NT2/D1 (cell line): ENCODE measurements at places on chromosomes 7 and 10.
A peak's percentile ranks its signal among the peaks of the same experiment; 100 is the strongest.

DNA sequence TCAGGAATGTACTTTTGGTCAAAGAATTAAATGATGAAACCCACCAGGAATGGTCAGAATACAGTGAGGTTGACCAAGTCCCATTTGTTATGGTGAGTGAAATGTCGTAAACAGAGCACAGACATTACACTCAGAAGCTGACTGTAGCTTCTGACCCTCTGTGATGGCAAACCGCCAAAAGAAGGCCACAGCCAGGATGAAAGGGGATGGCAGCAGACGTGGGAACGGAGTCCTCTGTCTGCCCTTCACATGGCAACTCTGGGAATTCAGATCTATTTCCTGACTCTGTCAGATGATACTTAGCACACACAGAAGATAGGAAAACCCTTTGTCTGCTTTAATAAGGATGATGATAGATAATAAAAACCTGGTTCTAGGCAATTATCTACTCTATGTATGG is 757.1 kb downstream of the SORCS3 start:
- no peak for DNase-seq

DNA sequence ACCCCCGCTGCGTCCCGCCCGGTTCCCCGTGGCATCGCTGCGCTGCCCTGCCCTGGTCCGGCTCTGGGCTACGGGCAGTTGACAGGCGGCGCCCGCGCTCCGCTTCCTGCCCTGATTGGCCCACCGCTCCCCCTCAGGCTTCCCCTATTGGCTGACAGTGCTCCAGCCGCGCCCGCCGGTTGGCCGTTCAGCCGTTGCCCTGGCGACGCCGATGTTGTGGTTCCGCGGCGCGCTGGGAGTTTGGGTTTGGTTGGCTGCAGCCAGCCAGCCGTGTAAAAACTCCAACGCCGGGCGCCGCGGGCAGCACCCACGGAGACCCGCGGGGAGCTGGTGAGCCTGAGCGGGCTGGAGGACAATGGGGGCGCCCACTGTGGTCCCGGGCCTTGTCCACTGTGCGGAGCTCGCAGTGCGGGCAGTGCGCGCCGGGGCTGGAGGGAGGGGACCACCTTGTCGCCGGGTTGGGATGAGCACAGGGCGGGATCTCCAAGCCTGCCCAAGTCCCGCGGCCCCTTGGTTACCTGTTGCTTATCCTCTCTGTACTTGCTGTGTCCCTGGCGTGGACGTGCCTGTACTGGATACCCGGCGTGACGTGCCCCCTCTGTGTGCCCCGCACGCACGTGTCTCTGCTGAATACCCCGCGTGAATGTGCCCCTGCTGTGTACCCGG is at the start of gene C7orf57:
Gene C7orf57, plus strand, starts transcription at position 243 of the 666 bp plus-strand sequence. CDS start 766 bp downstream, outside the sequence.
- peak; percentile 87 for DNase-seq

DNA sequence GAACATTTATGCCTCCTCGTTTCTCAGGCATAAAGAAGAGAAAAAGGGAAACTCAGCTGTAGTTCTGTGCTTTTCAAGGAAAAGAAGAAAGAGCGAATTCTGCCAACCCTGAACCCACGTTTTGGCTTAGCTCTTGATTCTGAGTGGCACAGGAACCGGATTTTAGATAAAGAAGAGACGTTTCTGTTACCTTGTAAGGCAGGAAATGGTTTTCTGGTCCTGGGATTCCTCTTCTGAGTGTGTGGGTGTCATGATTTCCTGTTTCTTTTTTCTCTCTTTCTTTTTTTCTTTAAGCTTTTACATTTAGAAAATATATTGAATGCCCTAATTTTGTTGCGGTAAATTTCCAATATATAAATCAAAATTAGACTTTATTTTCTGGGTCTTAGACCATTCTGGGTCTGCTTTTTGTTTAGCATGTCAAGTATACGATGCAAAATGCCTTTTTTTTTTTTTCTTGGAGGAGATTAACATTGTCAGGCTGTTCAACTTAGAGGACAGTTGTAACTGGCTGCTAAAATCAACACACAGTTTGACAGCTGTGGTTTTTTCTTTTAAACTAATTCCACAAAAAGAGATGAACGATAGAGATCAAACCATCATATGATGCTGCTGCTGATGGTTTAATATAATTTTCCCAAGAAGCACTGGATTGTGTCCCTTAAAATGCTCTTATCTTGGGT is 190.8 kb downstream of the GATA3 start:
- DNase-seq = no peak

DNA sequence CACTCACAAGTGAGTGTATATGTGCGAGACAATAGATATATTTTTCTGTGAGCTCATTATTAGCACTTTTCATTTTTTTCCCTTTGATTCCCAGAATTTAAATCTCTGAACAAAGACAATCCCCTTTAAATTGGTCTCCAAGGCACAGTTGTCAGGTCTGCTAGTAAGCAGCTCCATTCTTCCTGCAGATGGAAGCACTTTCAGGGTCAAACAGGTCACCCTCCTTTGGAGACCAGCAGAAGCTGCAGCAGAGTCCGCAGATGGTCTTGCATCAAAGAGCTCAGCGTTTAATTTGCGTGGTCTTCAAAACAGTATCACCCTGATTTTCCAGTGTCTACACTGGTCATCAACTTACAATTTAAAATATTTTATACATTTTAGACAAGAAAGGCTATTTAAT is 543.8 kb downstream of the ARL4A start:
- no peak for DNase-seq

DNA sequence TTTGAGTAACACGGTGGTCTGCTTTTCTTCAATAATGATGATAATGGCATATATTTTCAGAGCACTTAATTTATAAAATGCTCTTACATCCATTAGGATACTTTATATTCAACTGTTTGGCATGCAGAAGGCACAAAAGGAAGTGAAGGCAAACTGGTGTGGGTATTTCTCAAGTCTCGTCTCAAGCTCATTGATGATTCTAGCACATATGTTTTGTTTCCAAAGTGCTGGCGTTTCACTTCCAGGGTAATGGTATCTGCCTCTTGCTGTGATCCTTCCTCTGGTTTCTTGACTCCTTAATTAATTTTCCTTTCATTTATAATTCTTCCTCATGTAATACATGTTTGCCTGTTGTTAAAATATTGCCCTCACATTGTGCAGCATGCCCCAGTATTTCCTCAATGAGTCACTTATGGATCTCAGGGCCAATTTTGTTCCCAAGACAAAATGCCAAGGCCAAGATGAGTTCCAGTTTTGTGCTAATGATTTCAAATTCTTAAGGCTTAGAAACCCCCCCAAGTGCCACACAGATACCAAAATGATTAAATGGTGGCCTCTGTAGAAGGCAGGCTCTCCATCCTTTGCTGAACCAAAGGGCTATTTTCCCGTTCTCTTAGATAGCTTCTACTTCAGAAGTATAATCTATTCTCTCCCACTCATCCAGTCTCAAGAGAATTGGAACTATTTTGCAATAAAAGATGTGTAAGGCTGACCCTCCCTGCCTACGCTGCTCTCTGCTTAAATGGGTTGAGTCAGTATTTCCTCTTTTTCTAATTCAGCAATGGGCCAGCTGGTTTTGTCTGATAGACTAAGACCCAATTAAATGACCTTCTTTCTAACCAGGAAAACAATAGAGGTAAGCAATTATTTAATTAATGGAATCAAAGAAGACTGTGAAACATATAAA is 171.2 kb downstream of the ZNF365 start:
- no peak for DNase-seq

DNA sequence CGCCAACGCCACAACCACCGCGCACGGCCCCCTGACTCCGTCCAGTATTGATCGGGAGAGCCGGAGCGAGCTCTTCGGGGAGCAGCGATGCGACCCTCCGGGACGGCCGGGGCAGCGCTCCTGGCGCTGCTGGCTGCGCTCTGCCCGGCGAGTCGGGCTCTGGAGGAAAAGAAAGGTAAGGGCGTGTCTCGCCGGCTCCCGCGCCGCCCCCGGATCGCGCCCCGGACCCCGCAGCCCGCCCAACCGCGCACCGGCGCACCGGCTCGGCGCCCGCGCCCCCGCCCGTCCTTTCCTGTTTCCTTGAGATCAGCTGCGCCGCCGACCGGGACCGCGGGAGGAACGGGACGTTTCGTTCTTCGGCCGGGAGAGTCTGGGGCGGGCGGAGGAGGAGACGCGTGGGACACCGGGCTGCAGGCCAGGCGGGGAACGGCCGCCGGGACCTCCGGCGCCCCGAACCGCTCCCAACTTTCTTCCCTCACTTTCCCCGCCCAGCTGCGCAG is 424 bp downstream of the EGFR start:
- peak; percentile 27 for DNase-seq

- no peak for DNase-seq
Observed at GRCh38 chr10:129962872-129963640, 1.0 kb downstream of the EBF3 start.

DNA sequence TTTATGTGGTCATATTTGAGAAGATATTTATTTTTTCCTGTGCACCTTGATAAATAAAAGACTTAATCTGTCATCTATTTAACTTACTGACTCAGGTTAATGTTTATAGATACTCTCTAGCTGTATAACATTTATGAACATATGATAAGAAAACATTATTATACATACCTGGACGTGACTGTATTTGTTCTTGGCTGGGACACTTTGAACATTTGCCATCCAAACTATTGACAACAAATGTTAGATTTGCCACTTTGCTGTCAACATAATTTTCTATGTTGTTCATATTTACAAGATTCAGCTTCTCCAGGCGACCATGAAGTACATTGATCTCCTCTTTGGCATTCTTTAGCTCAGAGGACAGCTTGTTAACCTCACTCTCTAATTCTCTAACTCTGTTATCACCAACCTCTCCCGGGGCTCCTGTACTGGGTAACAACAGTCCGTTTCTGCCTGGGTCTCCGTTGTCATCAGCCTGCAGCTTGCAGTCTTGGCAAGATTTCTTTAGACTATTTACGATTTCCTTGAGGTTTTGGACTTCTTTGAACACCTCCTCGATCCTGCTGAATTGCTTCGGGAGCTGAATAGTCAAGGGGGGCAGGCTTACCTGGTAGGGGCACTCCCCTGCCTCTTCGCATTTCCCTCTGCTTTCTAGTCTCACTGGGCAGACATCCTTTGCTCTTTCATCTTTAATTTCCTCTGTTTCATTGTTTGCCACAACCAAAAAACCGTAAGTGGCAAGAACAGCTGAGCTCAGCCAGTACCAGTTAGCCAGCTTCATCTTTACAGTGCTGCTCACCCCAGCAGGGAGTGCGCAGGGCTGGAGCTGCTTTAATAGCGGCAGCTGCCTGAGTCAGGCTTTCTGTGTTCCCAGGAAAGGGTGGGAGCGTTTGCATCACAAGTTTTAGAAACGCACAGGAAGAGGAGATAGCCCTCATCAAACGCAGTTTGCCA is at the start of gene FGL2:
Gene FGL2, minus strand, starts transcription at position 807 of the 954 bp plus-strand sequence. Its CDS starts 26 bp downstream, at position 781.
- no peak for DNase-seq

DNA sequence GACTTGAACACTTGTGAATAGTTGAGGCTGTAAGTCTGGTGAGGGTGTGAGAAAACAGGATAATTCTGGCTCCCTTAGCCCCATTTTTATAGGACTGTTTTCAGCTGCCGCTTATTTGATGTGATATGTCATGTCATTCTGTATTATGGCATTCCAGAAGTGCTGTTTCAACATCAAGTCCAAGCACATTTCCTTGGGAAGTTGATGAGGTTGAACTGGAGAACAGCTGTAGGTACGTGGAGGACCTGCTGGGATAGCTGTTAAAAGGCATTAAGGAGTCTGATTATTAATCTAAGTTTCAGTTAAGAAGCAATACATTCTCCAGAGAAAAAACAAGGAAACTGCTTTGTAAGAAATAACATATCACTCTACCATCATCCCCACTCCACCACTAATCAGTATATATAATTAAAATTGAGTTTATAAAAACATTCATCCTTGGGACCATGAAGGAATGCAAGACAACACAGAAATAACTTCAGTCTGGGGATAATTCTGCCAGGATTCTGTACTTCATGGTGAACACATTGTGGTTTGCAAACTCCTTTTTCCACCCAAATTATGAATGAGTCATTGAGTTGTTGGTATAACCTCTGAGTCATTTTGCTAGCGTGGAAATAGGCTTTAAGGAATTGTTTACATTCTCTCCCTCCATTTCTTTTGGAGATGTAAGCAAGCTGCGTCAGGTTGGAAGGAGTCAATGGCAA is 39.9 kb upstream of the TMEM229A start:
- no peak for DNase-seq

DNA sequence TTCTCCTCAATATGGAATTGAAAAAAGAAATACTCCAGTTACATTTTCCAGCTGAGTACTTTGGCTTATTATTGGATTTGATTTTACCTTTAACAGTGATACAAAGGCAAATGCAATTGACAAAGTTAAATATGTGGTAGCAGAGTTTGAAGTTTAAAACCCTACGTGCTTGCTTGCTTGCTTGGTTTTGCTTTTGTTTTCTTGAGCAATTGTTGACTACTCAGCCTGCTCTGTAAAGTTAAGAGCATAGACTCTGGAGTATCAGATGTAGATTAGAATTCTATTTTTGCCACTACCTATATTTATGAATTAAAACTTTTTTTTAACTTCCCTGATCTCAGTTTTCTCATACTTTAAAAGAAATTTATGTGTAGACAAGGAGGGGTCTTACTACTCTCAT is 51.4 kb downstream of the PCDH15 start:
- no peak for DNase-seq

GRCh38 chr10:1289591-1289990 is 233.4 kb downstream of the WDR37 start:
- DNase-seq = no peak

GRCh38 chr7:31052841-31053601 is 913 bp downstream of the ADCYAP1R1 start:
- no peak for DNase-seq

DNA sequence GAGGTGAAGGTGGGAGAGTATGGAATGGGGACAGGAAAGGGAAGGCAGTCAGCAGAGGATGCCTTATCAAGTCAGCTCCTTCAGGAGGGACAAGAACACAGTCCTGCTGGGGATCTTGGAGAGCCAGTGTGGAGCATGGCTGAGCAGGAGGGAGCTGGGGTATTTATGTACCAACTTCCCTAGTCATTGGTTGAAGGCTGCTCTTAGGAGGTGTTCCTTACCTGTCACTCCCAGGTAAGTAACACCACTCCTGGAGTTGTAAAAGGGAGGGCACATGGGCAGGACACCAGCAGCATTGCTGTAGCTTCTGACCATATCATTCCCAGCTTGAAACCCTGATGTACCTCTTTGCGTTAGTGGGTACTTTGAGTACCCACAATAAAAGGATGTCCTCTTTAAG is 29.8 kb downstream of the SLC29A3 start:
- DNase-seq = no peak
